ENCODE measurements at places on chromosomes 13 and 19.

- no peak for DNase-seq
Measured at GRCh38 chr19:17323964-17324332, 10.7 kb downstream of the ANO8 start.

DNA sequence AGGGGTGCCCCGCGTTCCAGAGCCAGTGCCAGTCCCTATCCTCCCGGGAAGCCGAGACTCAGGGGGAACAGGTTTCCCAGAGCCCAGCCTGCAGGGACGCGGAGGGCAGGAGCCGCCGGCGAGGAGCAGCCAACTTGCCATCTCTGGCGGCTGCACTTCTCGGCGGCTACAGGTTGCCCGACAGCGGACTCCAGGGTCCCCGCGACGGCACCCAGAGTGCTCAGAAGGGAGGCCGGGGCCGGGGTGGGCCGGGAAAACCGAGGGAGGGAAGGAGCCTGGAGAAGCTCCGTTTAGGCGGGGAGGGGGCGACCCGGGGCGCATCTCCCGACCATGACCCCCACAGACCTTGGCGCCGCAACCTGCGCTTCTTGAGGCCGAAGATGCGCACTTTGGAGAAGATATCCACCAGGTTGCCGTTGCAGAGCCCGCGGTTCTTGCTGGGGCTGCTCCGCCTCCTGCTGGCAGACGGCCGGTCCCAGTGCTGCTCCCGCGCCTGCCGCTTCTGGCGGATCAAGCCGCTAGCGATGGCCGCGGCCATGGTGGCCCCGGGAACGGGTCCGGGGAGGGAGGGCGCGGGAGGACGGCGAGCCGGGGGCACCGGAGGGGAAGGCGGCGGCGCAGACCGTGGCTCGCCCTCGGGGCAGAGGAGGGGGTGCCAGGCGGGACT is 463.8 kb downstream of the ITGBL1 start:
- DNase-seq = no peak

DNA sequence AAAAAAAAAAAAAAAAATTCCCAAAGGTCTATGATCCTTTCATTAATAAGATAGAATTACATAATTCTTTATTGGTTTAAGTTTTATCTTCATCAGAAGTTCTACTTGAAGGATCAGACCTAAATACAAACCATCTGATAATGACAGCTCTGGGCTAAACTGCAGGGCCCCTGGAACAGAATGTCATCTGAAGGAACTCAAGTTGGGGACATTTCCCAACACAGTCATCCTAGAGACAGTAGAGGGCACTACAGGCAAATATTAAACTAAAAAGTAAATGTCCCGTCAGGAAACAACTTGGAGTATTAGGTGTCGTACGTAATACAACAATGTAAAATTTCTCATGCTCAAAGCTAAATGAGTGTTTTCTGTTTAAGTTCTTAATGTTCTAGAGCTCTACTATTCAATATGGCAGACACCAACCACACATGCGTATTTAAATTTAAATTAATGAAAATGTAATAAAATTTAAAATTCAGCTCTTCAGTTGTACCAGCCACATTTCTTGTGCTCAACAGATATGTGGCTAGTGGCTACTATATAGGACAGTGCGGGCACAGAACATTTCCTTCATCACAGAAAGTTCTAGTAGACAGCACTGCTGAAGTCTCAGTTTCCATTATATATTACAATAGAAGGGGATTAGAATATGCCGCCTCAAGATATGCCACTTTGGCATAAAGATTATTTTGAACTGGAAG is 21.8 kb upstream of the NAXD start:
- DNase-seq = peak; percentile 53

DNA sequence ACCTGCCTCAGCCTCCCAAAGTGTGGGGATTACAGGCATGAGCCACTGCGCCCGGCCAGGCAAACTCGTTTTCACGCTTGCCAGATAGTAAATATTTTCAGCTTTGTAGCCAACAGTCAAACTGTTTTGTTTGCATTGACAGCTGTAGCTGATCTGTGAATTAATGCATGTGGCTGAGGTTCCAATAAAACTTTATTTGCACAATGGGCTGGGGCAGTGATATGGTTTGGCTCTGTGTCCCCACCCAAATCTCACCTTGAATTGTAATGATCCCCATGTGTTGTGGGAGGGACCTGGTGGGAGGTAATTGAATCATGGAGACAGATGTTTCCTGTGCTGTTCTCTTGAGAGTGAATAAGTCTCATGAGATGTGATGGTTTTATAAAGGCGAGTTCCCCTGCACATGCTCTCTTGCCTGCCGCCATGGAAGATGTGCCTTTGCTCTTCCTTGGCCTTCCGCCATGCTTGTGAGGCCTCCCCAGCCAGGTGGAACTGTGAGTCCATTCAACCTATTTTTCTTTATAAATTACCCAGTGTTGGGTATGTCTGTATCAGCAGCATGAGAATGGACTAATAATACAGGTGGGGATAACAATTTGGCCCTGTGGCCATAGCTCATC is 22.4 kb upstream of the RANBP3 start:
- no peak for DNase-seq

DNA sequence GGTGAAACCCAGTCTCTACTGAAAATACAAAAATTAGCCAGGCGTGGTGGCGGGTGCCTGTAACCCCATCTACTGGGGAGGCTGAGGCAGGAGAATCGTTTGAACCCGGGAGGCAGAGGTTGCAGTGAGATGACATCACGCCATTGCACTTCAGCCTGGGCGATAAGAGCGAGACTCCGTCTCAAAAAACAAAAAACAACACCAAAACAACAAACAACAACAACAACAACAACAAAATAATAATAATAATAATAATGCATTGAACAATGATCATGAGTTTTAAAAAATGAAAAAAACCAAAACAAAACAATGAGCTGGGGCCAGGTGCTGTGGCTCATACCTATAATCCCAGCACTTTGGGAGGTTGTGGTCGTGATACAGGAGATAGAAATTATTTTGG is 23.1 kb upstream of the HOMER3 start:
- DNase-seq = no peak
